ENCODE measurements at places on chromosomes 4 and X.
A peak's percentile ranks its signal among the peaks of the same experiment; 100 is the strongest.

DNA sequence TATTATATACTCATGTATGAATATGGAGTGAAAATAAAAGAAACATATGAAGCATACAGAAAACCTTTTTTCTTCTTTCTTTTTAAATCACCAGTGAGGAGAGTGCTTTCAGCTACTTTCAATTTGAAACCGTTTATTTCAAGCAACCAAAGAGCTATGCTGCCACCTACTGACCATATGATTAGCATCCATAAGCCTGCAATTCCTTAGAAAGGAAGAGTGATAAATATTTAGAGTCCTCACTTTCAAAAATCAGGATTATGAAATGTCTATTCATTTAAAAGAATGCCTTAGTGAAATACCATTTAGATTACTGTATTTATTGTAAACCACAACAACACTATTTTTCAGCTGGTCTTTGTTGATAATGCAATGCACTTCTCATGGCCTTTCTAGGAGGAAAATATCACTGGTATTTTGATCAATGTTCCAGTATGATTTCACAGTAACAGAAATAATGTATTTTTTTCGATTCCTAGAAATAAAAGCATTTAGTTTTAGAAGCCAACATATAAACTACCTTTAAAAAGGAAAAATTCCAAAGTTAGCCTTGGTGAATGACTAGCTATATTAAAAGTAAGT, 667.6 kb downstream of the PCDH18 start:
- DNase-seq = peak; percentile 52

- no peak for DNase-seq
Observed at GRCh38 chr4:173301518-173302201, 32.5 kb downstream of the HMGB2 start.

- DNase-seq = no peak
Observed at GRCh38 chr4:40253906-40254305, 57.1 kb downstream of the RHOH start.

- DNase-seq = no peak
Observed at GRCh38 chrX:149631234-149632165, at the start of gene TMEM185A. Gene TMEM185A (minus strand): TSS chrX:149631792. CDS start chrX:149631580, 212 bp downstream.

DNA sequence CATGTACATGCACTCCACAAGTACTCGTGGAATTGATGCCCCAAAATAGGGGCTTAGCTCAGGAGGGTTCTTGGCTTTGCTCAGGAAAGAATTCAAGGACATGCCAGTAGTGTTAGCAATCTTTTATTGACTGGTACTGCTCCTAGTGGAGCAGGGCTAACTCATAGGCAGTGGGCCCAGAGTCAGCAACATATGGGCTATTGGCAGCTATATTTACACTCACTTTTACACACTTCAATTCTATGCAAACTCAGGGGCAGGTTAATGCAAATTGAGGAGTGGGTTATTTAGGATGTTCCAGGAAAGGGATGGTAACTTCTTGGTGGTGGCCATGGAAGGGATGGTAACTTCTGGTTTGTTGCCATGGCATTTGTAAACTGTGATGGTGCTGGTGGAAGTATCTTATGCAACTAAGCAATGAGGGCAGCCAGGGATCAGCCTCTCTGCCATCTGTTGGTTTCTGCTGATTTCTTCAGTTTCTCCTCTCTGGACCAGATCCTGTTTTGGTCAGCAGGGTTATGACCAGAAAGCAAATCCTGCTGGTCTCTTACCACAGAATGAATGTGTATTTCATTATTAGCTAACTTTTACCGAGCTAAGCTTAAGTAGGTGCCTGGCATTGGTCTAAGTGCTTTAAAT, 69.2 kb upstream of the FAT1 start:
- no peak for DNase-seq

DNA sequence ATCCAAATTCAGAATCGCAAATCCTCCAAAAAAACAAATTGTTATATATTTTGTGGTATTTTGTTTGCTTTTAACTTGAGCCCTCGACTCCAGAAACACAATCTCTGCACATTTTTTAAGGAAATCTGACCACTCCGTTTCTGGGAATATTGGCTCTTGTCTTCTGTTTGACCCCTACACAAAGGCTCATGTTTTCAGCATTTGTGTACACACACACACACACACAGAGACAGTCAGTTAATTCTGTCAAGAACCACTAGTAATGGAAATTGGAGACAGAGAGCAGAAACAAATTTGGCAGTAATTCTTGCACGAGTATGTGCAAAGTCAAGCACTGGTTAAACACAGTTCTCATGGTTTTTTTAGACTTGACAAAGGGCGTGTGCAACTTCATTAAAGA, 115.4 kb downstream of the AFAP1 start:
- DNase-seq = no peak

- no peak for DNase-seq
Observed at GRCh38 chr4:108586778-108587177, 33.6 kb upstream of the RPL34 start.

- DNase-seq = no peak
Observed at GRCh38 chrX:77937291-77937690, 26.8 kb downstream of the ATP7A start.

- no peak for DNase-seq
Observed at GRCh38 chr4:169184236-169184635, 86.5 kb downstream of the SH3RF1 start.

- no peak for DNase-seq
Observed at GRCh38 chr4:78611215-78611558, 59.6 kb downstream of the ANXA3 start.

- DNase-seq = no peak
Observed at GRCh38 chrX:108199691-108200090, 108.1 kb downstream of the ATG4A start.

- no peak for DNase-seq
Observed at GRCh38 chr4:123833171-123833643, 436.6 kb downstream of the SPRY1 start.

- no peak for DNase-seq
Observed at GRCh38 chr4:22014222-22014741, 65.7 kb upstream of the KCNIP4 start.

- no peak for DNase-seq
Observed at GRCh38 chr4:119725688-119726330, 97.2 kb upstream of the PDE5A start.

DNA sequence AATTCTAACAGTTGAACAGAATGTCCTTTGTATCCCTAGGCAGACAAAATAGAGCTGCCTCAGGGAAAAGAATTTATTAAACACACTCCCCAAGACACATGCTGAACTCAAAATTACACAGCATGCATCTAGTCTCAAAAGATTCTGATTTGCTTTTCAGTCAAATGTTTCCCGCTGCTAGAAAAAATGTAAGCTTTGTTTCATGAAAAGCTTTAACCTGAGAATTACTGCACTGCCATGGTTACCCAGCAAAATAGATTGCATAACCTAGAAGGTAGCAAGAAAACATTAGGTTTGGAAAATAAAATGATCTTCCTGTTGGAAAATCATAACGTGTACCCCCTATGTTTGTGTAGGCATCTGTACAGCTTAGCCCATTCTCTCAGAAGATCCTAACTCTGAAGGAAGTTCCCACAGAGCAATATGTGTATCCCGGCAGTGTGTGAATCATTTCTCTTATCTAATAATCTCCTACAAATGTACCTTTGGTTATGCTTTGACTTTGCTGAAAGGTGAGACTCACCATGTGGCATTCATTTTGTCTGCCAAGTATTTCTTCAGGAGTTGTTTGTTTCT, 646.9 kb downstream of the STPG2 start:
- no peak for DNase-seq

DNA sequence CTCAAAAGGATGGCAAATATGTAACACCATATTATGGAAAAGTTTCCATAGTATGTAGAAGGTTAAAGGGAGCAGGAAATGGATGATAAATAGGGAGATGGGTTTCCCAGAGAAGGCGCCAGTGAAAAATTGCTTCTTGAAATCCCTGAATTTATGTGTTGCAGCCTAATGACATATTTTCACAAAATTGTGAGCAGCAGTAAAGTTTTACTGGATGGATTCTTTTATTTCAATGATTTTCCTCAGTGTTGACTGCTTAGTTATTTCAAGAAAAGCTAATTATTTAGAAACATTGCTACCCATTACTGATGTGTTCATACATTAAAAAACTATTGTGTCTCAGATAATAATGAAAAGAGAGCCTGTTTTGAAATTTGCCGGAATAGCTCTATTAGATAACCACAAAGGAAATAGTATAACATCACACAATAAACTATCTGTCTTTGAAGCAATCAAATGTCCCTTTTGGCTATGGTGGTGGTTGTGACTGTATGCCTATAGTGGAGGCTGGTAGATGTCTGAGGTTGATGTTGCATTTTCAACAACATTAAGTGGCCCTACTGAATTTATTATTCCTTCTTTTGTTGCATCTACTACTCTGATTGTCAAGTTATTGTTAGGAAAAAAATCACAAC, 169.9 kb upstream of the HAND2 start:
- DNase-seq = no peak

DNA sequence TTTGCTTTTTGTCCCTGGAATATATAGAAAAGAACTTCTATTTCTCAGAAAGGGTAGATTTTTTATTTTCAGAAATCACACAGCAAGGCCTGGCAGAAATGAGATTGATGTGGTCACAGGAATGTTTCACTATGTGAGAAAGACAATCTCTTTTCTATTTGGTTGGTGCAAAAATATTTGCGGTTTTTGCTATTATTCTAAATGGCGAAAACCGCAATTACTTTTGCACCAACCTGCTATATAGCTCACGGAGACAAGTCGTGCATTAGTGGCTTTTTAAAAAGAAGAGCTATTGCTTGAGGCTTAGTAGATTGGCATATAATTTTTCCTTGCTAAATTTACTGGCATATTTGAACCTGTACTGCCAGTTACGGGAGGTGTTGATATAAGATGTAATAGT, 100.4 kb downstream of the ITM2A start:
- no peak for DNase-seq

DNA sequence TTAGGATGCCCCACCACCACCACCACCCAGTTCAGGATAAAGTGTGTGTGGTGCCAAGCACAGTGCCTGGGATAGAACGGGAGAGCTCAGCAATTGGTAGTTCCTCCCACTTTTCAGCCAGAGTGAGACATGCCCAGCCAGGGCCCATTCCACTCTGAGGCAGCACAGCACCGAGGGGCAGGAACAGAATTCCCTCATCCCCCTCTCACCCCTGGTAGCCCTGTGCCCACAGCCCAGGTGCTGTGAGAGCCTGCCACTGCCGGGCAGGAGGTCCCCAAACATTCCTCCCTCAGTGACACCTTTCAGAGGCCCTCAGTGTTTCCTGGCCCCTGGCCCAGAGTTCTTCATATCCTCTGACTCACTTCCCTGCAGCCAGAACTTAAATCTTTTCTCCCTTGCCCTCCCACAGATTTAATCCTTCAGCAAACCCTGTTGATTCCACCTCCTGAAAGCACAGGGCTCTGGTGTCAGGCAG, 8.1 kb downstream of the RIPPLY1 start:
- DNase-seq = peak; percentile 49

GRCh38 chr4:97525236-97525635, 618.0 kb downstream of the STPG2 start:
- no peak for DNase-seq

DNA sequence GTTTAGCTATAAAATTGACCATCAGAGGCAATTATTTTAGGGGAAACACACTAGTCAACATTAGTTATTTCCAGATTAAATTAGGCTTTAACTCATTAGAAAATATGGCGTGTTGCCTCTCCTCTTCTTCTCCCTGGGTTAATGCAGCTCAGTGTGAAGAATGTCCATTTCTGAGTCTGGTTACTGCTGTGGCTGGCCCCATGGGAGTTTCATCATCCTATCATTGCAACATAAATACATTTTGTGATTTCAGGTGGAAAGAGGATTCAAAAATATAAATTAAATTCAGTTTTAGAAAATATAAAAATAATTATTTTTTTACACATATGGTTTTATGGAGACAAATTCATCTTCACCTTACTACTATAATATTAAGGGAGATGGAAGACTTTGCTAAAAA, 288.5 kb upstream of the ARSJ start:
- no peak for DNase-seq

DNA sequence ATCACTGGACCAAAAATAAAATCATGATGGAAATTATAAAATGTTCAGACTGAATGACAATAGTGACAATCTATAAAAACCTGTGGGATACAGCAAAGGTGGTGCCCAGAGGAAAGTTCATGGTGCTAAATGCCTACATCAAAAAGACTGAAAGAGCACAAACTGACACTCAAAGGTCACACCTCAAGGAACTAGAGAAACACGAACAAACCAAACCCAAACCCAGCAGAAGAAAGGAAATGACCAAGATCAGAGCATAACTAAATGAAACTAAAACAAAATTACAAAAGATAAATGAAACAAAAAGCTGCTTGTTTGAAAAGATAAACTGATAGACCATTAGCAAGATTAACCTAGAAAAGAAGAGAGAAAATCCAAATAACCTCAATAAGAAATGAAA, 78.7 kb downstream of the ANAPC10 start:
- DNase-seq = no peak

- no peak for DNase-seq
Observed at GRCh38 chr4:36385951-36386571, 104.6 kb downstream of the DTHD1 start.

DNA sequence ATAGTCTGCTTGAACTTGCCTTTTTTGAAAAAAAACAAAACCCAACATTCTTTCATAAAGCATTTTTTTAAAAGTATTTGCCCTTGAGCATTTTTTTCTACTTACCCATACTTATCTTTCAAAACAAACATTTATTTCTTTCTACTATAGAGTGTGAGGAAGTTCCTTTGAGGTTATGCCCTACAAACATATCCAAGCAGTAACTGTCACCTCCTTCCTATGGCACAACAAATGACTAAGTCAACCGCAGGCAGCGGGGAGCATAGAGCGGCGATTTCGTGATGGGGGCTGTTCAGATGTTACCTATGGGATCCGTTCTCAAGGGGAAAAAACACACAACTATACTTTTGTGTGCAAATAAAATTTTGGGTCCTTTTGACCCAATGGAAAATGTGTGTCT, 19.4 kb downstream of the SPRY1 start:
- DNase-seq = no peak

GRCh38 chrX:39497702-39498265, 600.0 kb downstream of the BCOR start:
- DNase-seq = no peak

- DNase-seq = no peak
Observed at GRCh38 chrX:115452251-115452650, 108.7 kb upstream of the PLS3 start.

DNA sequence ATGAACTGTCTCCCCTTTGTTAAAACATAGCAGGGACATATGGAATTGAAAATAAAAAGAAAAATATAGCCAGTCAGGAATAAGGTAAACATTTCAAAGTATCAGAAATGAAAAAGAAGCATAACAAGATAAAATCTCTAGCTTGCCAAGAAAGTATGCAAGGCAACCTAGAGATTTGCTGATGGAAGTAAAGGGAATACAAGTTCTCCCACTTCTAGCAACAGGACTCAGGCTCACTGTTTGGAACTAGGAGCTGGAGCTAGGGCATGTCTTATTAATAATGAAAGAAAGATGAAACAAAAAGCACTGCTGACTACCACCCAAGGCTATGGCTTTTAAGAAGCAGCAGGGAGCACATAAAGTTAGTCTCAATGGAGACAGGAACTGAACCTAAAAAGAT, 18.2 kb downstream of the ANKRD50 start:
- DNase-seq = no peak

- DNase-seq = peak; percentile 46
Observed at GRCh38 chr4:142274137-142274536, 572.0 kb downstream of the INPP4B start.

GRCh38 chr4:169397762-169398161, 127.0 kb upstream of the SH3RF1 start:
- no peak for DNase-seq
